Renal cortex interstitium (tissue), 15 donors: ENCODE measurements at places on chromosomes 2 and 18. TPM values are rescaled to one million over a fixed set of nuclear protein-coding genes. Genes with fewer than 3 reads are reported as not detected.

DNA sequence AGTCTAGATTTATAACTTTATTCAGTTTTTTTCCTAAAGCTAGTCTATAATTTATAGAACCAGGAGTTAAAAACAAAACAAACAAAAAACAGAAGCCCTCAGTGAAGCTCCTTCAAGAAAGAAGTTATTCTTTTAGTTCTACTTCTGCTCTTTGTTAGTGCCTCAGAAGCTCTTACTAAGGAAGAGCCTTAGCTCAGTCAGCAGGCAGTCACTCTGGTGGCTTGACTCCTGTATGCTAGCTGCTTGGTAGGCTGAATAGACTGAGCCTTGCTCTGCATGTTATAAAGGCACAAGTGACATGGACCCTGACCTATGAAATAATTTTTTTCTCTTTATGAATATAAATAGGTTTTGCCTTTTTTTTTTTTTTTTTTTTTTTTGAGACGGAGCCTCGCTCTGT lies 24.8 kb downstream of the NCOA1 start:
- no peak for DNase-seq

DNA sequence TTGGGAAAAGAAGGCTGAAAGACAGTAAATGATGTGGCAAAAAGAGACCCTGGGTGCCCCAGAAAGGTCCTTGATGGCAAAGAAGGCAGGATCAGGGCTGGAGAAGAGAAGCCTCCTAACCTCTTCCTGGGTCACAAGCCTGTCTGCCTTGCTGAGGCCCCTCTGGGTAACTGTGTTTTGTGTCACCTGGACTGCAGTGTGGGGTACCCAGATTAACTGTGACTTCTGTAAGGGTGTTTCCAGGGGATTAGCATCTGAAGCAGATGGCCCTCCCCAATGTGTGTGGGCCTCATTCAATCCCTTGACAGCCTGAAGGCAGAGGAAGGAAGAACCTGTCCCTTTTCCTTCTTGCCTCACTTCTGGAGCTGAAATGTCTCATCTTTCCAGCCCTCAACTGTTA lies 35.6 kb upstream of the APCDD1 start:
- DNase-seq = no peak

GRCh38 chr2:218889937-218890336 lies 9.3 kb downstream of the WNT10A start:
- DNase-seq = no peak

DNA sequence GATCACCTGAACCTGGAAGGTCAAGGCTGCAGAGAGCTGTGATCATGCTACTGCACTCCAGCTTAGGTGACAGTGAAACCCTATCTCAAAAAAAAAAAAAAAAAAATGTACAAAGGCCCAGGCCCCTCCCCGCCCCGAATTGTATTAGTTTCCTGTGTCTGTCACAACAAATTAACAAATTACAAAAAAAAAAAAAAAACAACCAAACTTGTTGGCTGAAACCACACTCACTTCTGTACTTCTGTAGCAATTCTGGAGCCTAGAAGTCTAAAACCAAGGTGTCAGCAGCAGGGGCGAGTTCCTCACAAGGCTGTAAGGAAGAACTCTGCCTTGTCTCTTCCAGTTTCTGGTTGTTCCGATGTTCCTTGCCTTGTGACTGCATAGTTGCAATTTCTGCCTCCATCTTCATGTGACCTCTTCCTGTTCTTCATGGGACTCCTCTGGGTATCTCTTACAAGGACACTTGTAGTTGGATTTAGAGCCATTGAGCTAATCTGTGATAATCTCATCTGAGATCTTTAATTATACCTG lies 100.8 kb upstream of the ZSWIM2 start:
- DNase-seq = no peak

DNA sequence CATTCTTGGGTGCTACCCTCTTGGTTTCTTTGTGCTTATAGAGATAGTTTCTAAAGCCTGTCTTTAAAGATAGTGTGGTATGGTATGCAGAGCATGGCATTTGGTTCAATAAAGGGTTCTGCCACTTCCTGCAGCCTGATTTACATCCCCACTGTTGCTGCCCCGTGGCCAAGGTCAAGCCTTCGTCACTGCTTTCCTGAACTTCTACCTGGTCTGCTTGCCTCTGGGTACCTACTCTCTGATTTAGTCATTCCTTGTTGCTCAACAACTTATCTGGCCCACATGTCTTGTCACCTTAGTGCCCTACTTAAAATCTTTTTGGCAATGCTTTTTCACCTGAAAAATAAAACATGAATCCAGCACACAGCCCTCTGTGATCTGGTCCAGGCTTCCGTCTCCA lies 352.9 kb downstream of the LPIN1 start:
- DNase-seq = no peak

GRCh38 chr2:219886615-219887014 lies 259.2 kb downstream of the SLC4A3 start:
- no peak for DNase-seq

- DNase-seq = no peak
Measured at GRCh38 chr2:40363231-40363630, 88.7 kb downstream of the SLC8A1 start.

DNA sequence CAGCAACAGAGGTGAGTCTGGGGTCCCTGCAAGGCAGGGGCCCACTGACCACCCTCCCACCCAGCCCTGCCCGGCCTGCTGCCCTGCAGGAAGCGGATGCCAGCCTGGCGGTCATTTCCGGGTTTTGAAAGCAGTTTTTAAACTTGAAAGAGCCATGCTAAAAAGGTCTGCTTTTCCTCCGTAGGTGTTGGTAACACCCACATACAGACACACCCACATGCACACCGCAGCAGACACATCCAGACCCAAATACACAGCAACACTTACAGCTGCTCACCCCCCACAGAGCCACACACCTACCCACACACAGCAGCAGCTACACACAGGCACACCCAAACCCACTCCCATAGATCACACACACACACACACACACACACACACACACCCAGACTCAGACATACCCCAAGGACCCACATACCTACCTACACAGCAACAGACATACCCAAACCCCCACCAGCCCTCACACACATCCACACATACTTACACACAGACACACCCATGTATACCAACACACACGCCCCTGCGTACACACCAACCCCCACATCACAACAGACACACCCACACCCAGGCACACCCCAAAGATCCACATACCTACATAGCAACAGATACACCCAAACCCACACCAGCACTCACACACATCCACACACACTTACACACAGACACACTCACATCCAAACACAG lies 7.6 kb downstream of the ZFP36L2 start:
- no peak for DNase-seq

DNA sequence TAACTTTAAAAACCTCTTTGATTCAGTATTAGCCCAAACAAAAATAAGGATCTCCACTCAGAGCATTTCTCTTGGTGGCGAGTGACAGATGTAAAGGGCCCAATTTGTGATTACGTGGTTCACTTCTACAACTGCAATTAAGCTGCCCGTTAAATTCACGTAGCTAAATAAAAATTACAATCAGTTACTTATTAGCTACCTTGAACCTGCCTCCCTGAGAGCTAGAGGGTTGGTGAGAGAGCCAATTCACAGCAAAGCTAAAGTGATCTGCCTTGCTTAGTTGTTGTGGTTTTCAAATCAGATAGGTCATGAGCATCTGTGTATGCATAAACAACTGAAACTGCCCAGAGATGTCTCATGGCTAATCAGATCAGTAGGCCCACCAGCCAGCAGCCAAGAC lies 156.7 kb downstream of the RNF152 start:
- DNase-seq = no peak

DNA sequence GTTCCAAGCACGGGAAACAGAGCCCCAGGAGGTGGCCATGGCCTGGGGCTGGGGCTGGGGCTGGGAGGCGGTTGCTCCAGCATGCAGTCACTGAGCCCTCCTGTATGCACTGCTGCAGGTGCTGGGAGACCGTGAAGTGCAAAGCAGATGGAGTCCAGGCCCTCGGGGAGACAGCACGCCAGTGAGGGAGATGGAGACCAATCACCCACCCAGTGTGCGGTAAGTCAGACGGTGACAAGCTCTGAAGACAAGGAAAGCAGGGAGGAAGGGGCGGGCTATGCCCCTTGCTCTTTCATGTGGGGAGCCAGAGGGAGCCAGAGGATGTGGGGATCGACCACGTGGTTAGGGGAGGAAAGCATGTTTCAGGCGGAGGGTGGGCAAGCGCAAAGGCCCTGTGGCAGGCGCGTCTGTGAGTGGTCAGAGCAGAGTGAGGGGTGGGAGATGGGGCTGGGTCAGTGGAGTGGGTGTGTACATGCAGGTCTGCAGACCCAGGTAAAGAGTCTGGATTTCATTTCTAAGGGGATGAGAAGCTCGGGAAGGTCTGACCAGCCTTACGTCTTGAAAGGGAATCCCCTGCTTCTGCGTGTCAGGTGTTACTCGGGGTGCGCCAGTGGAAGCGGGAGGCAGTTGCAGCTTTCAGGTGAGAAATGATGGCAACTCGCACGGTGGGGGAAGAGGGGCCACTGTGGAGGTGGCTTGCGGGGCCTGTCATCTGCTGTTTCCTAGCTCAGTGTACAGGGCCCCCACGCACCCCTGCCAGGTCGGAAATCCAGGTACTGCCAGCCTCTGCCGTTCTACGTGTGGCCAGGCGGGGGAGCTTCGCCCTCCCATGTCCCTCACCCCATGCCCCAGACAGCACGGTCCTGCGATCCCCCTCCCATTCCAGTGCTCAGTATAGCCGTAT lies 19.4 kb downstream of the RRM2 start:
- DNase-seq = no peak

DNA sequence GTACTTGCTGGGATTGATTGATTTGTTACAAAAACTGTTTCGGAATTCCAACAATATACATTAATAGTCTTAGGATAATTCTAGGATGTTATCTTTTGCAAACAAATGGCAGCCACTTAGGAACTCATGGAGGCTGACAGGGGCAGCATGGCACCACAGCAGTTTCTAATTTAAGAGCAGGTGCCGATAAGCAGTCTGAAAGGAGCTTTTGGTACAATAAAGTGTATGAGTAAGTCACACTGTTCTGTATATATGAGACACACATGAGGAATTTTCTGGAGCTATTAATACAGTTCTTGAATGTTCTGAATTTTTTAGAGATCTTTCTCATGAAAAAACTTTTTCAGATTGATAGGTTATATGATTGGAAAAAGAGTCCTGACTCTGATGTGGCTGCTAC lies 52.2 kb downstream of the EIF5B start:
- no peak for DNase-seq

DNA sequence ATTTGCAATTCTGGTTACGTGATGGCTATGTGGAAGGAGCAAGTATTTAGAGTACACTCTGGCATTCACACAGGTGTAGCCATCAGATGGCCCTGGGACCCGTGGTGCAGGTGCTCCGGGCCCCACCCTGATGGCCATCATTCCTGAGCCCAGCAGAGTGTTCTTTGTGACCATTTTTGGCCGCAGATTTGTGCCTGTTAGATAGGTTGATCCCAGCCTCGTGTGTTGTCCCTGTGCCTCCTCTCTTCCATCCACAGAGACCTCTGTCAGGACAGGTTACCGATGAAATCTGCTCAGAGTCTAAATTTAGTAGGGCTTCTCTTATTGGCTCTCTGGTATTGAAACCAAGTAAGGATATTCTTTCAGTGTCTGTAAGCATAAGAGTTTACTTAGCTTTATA lies 33.9 kb downstream of the MAPRE2 start:
- no peak for DNase-seq

DNA sequence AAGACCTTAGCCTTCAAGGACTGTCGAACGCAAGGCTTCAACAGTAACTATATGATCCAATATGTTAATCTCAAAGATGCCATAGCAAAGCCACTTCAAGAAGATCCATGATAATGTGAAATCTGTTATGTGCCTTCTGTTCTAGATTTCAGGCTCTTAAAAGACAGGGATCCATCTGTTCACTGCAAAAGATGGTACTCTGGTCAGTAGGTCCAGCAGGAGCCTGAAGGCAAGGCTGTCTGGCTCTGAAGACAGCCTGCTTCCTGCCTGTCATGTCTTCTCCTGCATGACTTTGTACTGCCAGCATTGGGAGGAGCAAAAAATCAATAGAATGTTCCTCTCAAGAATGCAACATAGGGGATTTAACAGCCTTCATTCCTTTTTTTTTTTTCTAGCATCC lies 270.8 kb upstream of the PARD3B start:
- DNase-seq = no peak

GRCh38 chr18:10404168-10404567 lies 50.3 kb upstream of the APCDD1 start:
- DNase-seq = no peak

DNA sequence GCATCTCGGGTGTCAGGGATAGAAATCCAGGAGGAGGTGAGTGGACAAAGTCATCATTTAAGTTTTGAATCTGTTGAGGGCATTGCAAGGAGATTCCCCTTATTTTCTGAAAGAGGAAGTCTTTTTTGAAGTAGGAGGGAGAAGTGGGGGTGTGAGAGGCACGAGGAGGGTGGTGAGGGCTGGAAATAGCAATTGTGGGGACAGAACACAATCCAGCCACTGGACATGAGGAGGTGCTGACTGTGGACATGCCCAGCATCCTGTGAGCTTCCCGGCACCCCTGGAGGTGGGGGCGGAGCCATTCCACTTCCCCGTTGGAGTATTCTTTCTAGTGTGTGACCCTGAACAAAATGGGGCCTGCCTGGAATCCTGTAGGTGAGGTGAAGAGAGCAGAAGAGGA lies 310.7 kb upstream of the EPAS1 start:
- no peak for DNase-seq

- DNase-seq = no peak
Measured at GRCh38 chr2:178018141-178018540, 54.4 kb downstream of the PDE11A start.

GRCh38 chr2:131520526-131520925 lies 7.2 kb upstream of the CCDC74A start:
- no peak for DNase-seq

DNA sequence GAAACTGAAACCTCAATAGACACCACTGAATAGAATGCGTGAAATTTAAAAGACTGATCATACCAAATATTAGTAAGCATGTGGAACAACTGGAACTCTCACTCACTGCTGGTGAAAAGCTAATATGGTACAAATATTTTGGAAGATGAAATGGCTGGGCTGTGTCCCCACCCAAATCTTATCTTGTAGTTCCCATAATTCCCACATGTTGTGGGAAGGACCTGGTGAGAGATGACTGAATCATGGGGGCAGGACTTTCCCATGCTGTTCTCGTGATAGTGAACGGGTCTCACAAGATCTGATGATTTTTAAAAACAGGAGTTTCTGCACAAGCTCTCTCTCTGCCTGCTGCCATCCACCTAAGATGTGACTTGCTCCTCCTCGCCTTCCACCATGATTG lies 32.0 kb upstream of the MYCN start:
- DNase-seq = no peak

- no peak for DNase-seq
Measured at GRCh38 chr2:51795248-51795888, 763.4 kb upstream of the NRXN1 start.

- peak; percentile 17 for DNase-seq
Measured at GRCh38 chr18:28735731-28736130, 558.8 kb upstream of the CDH2 start.

DNA sequence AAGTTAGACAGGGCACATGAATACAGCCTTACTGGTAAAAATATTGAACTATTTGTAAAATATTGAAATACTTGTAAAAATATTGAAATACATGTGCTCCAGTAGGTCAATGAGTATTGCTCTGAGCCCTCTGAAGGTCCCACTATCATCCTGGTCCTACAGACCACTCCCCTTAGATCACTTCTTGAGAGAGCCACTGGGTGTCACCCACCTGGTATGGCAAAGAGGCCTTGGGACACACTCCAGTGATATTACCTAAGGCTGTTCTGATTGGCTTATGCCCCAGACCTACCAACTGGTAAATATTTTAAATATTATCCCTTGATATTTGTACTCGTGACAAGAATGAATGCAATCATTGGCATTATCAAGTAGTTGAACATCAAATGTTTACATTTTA lies 5.0 kb downstream of the THSD7B start:
- no peak for DNase-seq

Gene KLHL14
- 28.0 TPM for polyA plus RNA-seq

Gene E2F6
- 20.9 TPM for polyA plus RNA-seq

Gene AP1S3
- 12.0 TPM for polyA plus RNA-seq

Gene IL18RAP
- polyA plus RNA-seq = 0.48 TPM

Gene TDRD15
- 0.03 TPM for polyA plus RNA-seq

Gene LIMS3
- 5.7 TPM for polyA plus RNA-seq
